ENCODE measurements at places on chromosomes 11 and 22.

- DNase-seq, result no peak
Observed at GRCh38 chr11:110425751-110426545, 3.8 kb upstream of the FDX1 start.

GRCh38 chr11:129146191-129146590 lies 45.9 kb downstream of the ARHGAP32 start:
- no peak for DNase-seq

GRCh38 chr22:41092847-41093411 lies 537 bp downstream of the EP300 start:
- DNase-seq, result no peak

DNA sequence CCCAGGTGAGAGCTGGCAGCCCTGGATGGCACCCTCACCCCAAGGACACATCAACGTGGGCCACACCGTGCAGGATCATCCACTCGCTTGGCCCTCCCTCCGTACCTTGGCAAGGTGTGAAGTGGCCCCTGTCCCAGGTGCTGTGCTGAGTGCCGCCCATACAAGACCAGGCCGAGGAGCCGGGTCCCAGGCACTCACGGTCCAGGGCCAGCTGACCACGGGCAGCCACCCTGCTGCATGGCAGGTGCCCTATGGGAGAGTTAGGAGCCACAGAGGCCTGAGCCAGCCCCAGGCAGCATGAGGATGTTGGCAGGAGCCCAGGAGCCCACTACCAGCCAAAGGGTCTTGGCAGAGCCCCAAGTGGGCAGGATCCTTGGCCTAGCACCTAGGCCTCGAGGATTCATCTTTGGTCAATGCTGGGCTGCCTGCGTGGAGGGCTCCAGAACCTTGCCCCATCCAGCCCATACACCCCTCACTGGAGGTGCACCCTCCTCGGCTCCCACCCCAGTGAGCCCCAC lies 19.6 kb downstream of the RTN4R start:
- DNase-seq, result no peak

DNA sequence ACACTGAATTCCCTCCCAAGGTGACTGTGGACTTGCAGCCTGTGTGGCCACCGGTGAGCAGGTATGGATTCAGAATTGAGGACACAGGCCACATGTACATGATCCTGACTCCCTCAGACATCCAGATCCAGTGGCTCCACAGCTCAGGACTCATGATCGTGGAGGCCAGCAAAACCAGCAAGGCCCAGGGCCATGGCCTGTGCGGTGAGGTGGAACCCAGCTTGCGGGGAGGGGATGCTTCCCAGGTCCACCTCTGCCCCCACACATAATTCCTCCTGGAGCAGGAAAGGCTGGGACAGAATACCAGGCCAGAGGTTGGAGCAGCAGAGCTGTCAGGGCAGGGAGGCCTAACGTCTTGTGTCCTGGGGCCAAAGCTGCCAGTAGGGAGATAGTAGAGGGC lies 82.1 kb downstream of the OTOG start:
- no peak for DNase-seq

- no peak for DNase-seq
Observed at GRCh38 chr22:49815641-49816091, 12.0 kb downstream of the BRD1 start.

- no peak for DNase-seq
Observed at GRCh38 chr22:23522623-23523251, 57.4 kb downstream of the IGLL1 start.

GRCh38 chr22:23086787-23087186 lies 16.5 kb downstream of the GNAZ start:
- DNase-seq, result no peak

GRCh38 chr11:44931466-44931865 lies 19.2 kb downstream of the TP53I11 start:
- no peak for DNase-seq

GRCh38 chr22:22893891-22894739 lies 6.5 kb downstream of the IGLL5 start:
- no peak for DNase-seq

GRCh38 chr11:70527429-70528045 lies 129.2 kb downstream of the CTTN start:
- DNase-seq, result no peak

GRCh38 chr11:128453444-128454336 lies 133.7 kb downstream of the ETS1 start:
- no peak for DNase-seq

- DNase-seq, result no peak
Observed at GRCh38 chr11:117961896-117962295, 24.3 kb upstream of the IL10RA start.

DNA sequence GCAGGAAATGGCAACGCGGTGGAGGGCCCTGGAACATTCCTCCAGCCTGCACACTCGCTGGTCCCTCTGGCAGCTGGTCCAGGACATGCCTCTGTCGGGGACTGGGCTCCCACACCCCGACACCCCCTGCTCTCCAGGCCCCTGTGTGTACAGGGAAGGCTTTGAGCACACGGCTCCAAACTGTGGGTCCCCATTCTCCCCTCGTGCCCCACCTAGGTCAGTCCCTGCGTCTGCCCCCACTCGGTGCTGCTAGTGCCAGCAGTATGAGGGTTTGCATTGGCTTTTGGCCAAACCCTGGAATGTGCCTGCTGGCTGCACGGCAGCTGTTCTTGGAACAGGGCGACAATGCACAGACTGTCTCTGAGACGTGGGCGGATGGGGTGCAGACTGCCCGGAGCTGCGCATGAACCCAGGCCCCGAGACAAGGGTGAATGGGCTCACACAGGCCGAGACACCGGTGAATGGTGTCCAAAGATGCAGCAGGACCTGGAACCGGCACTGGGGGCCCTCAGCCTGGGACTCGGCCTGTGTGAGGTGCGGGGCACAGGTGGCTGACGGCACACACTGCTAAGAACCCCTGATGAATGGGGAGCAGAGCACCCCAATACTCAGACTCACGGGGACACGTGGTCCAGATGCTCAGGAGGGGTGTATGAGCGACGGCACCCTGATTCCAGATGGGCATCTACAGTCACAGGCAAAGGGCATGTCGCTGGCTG lies 7.5 kb upstream of the SYT8 start:
- DNase-seq, result no peak

DNA sequence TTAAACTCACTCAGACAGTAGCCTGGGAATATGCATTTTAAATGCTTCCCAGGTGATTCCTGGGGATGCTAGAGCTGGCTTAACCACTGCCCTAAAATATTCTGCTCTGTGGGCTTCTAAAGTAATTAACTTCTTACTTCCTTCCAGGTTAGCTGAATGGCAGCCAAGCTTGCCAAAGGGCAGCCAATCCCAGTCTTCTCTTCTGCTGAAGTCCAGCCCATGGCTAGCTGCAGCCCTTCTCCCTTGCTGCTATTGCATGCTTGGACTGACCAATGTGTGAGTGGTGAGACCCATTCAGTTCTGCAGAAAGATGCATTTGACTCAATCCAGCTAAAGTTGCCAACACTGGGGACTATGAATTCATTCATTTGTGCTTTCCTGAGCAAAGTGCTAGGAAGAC lies 411.9 kb downstream of the SOX6 start:
- DNase-seq, result no peak

DNA sequence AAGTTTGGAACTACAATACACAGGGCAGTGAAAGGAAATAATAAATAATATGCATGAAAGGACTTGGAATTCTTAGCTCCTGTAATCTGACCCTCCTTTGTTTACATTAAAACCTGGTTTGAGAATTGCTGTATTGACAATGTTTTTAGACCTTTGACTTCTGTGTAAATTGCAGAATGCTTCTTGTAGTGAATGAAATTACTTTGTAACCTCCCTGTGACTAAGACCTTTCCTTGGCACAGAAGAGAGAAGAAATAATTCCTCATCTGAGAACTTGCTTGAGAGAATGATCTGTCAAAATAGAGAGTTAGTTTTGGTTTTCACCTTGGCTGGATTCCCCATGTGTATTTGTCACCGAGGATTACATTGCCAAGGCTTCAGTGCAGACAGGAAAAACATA lies 640.0 kb upstream of the ANO5 start:
- DNase-seq, result no peak

- no peak for DNase-seq
Observed at GRCh38 chr11:116416852-116417251, 355.9 kb downstream of the BUD13 start.

- no peak for DNase-seq
Observed at GRCh38 chr22:27198518-27199035, 541.2 kb downstream of the MIAT start.

- DNase-seq, result no peak
Observed at GRCh38 chr11:115456019-115456418, 48.2 kb downstream of the CADM1 start.

DNA sequence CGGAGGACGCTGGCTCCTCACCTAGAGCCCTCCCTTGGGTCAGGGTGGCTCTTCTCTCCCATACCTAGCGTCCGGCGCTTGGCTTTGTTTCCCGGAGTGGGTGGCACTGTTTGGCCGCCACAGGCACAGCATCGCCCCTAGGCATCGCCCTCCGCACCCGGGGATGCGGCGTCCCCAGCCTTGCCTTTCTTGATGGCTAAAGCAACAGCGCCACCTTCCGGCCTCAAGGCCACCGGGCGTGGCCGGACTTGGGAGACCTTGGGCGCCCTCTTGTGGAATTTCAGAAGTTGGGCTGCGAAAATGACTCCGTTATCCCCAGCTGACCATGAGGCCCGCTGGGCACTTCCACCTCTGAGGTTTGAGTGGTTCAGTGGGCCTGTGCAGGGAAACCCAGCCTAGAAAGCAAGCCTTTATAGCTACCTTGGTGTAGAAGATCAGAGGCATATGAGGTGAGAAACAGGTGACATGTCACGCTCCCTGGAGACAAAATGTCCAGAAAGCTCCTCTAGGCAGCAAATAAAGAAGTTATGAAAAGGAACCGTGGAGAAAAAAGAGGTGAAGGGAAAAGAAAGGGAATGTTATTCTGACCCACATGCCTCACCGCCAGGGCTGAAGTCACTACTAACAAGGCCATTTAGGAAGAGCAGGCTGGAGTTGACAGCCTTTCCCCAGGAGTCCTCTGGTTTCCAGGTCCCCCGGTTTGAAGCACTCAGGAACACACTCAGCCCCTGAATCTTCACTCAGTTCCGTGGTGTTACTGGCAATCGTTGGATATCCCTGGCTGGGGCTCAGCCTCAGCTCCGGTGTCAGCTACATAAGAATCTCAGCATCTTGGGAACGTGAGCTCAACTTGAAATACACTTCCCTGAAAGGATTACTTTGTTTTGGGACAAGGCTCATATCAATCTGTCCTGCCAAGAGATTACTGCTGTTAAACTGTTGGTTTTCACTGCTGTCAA lies 54.1 kb downstream of the SNX19 start:
- DNase-seq, result peak; percentile 87

GRCh38 chr11:68215524-68216170 lies 2.6 kb upstream of the KMT5B start:
- no peak for DNase-seq

- no peak for DNase-seq
Observed at GRCh38 chr11:75159151-75159953, 8.4 kb downstream of the SLCO2B1 start.

- DNase-seq, result no peak
Observed at GRCh38 chr11:105054723-105055493, 9.8 kb upstream of the CARD16 start.

DNA sequence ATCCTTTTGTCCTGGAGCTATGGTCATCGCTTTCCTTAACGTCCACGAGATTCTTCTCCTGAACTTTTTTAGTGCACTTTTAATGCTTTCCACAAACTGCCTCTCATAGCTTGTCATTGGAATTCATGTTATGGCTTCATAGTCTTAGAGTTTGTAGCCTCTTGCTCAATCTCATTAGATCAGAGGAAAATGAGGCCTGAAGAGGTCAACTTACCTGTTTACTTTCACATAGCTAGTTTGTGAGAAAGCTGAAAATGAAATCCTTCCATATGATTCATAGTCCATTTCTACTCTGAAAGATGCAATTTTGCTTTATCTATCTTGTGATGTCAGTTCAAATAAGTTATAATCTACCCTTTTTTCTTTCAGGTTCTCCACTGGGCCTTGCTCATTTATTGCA lies 1747.2 kb upstream of the RAG2 start:
- DNase-seq, result no peak

GRCh38 chr11:46356924-46357482 lies 9.7 kb downstream of the DGKZ start:
- DNase-seq, result no peak

DNA sequence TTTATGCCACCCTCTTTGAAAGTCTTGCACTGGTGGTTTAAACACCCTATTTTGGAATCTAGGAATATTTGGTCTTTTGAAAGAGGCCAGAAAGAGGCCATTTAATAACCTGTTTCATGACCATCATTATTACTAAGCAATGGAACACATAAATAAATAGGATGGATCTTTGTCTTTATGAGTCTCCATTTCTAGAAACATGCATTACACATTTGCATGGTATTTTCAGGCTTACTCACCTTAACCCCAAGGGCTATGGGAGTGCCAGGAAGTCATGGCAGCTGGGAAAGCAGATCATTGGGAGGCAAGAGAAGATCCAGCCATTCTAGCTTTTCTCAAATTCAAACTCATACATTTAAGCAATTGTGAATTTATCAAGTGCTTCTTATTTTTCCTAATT lies 185.8 kb upstream of the POU2AF2 start:
- DNase-seq, result no peak

DNA sequence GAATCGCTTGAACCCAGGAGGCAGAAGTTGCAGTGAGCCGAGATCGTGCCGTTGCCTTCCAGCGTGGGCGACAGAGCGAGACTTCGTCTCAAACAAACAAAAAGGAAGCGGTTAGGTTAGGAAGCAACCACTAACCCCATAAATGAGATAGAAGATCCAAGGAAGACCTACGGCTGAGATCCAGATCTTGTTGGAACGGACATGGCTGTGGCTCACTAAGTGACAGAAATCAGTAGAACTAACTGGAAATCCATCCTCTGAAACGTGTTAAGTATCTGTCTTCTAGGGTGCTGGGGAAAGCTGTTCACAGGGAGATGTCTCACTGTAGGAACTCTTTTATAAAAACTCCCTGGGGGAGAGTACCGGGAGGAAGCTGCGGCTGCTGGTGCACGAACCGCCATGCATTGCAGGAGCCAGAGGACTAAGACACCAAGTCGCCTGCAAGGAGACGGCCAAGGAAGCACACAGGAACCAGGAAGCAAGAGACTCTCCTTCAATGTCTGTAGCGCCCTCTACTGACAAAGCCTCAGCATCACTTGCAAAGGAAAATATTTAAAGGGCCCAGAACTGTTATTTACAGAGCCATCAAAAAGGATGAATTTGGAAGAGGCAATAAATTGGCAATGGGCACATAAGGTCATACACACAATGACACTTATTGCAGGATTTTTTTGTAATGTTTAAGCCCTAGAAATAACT lies 16.9 kb upstream of the SPTY2D1 start:
- DNase-seq, result no peak

- no peak for DNase-seq
Observed at GRCh38 chr11:33652930-33653329, 47.7 kb downstream of the C11orf91 start.

DNA sequence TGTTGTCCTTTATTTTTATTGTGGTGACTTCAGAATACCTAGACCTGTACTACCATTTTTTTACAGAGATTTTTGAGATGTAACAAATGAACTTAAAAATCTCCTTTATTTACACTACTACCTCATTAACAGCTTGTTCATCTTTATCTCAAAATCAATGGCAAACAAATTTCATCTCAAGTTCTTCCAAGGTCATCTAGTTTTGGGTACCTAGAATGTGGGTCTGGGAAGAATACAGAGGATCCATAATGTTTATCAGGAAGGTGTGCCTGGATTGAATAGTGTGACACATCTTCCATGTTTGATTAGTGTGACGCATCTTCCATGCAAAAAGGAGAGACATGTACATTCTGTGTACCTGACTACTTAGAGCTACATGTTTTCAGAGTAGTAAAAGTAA lies 63.3 kb upstream of the CCDC179 start:
- no peak for DNase-seq

Data from CD4-positive, alpha-beta T cell (primary cell).